NCI-H526 treated with DMSO at 0.1 percent for 48 hours (cell line): ENCODE measurements at places on chromosomes 1 and 21.

DNA sequence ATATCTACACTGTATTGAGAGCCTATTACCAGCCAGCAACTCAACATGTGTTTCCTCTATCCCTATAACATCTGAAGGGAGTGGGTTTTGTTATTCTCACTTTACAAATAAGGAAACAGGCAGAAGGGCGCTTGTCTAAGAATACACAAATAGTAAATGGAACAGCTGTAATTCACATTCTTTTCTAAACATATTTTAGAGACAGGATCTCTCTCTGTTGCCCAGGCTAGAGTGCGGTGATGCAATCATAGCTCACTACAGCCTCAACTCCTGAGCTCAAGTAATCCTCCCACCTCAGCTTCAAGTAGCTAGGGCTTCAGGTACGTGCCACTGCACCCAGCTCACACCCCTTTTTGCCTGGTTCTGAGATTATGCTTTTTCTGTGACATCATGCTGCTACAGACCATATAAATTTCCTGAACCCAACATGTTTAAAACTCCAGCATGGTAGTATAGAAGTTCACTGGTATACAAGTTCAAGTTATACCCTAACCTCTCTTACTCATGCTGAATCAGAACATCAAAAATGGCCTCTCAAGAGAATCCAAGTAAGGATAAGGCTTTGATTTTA lies 8.6 kb upstream of the TACSTD2 start:
- no peak for DNase-seq

GRCh38 chr1:232018231-232019025 lies 391.8 kb downstream of the DISC1 start:
- no peak for DNase-seq

DNA sequence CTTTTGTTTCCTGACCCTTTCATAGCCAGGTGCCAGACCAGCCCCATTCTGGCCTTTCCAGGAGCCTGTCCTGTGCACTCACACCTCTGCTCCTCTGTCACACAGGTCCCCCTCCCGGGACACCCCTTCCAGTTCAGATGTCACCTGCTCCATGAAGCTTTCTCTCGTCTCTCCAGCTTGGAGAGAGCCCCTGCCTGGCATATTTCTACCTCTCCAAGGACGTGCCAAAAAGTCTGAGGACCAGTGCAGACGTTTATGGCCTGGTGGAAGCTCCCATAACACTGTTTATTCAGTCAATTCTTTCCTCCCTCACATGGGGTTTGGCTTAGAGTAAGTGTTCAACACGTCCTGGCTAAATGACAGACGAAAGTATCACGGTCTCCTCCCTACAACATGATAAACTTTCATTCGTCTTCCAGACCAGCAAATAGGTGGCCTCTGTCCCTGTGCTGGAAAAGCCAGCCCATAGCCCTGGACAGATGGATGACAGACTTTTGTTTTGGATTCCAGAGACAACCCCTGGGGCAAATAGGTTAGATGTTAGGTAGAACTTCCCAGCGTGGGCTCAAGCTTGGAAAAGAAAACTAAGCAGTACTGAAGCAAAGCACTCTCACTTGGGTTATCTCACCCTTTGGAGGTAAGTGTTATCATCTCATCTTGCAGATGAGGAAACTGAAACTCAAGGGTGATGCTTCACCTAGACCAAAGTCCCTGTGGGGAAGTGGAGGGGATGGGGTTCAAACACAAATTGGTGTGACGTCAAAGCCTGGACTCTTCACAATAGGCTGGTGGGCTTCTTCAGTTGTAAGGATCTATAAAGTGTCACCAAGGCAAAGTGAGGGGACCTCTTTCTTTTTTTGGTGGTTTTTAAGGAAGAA lies 52.9 kb upstream of the ECE1 start:
- no peak for DNase-seq

DNA sequence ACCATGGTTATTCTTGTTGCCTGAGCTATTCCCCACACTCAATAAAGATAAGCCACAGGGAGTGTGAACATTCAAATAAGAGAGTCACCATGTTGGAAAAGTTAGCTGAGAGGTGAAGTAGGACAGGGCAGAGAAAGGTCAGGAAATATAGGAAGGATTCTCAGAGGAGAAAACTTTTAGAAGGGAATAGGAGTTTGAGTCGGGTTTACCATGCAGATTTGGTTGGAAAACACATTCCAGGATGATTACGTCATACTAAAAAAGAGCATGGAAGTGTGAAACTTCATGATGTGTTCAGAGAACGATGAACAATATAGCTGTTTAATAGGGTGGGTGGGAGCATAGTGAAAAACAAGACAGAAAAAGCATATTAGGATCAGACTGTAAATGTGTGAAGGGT lies 1125.3 kb upstream of the ADGRL2 start:
- no peak for DNase-seq

DNA sequence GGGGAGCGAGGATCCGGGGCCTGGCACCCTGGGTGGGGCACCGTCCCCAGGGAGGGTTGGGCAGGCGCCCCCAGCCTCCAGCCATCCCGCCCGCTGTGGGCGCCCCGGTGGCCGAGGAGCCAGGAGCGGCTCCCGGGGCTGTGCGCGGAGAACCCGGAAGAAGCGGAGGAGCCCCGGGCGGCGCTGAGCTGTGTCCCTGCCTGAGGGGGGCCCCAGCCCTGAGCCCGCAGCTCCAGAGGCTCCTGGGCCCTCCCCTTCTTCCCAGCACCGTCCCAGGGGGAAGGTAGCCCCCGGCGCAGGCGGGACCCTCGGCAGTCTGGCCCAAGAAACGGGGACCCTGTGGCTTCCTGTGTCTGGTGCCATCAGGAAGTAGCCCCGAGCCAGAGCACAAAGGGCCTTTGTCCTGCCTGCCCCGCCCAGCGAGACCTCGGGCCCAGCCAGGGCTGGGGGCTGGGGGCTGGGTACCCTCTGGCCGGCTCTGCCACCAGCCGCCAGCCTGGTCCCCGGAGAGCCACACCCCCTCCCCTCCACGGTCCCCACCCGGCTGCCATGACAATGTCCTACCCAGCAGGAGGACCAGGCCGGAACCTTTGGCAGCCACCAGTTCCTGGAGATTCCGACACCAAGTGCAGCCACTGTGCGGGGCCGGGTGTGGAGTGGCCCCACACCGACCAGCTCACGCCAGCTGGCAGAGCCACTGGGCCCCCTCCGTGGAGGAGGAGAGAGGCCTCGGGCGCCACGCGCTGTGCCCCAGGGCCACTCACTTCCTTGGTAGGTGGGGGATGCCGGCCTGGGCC lies 15.6 kb upstream of the TTLL10 start:
- peak; percentile 65 for DNase-seq

- no peak for DNase-seq
These were observed 2.7 kb downstream of the ZBED6 start for GRCh38 chr1:203797948-203798655.

GRCh38 chr21:26473471-26473870 lies 99.6 kb downstream of the CYYR1 start:
- no peak for DNase-seq

DNA sequence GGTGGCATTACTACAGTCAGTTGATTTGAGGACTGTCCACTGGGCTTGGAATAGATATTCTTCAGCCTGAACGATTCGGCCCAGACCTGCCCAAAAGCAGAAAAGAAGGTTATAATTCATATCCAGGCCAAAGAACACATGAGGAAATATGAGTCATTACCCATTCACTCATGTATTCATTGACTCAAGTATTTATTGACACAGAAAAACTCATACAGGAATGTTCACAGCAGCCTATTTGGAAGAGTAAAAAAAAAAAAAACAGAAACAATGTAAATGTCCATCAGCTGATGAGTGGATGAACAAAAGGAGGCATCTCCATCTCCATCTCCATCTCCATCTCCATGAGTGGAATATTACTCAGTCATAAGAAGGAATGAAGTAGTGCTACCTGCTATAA lies 15.9 kb downstream of the ZMYND12 start:
- no peak for DNase-seq

DNA sequence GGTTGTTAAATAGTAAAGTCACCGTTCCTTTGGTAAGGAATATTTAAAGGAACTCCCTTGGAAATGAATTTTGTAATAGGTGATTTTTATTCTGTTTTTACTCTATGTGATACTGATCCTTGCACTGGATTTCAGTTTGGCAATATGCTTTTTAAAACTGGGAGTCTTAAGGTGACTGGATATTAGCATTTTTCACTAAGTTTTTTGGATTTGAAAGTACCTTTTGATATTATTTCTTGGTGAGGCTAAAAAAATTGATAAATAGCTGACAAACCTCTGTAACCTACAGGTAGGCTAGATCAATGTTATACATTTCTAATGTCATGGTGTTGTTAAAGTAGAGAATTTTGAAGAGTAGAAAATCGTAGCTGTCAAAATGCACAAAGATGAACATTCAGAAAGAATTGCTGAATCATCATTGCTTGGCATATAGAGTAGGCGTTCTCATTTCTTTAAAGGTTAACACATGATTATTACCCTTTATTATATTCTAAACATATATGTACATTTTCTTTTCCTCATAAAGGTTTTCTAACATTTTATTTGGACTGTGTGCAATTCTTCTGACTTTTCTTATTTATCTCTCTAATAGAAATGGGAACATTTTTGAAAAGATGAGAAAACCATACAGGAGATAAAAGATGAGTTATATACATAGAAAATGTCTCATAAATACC lies 1.5 kb upstream of the DNAJB4 start:
- no peak for DNase-seq

DNA sequence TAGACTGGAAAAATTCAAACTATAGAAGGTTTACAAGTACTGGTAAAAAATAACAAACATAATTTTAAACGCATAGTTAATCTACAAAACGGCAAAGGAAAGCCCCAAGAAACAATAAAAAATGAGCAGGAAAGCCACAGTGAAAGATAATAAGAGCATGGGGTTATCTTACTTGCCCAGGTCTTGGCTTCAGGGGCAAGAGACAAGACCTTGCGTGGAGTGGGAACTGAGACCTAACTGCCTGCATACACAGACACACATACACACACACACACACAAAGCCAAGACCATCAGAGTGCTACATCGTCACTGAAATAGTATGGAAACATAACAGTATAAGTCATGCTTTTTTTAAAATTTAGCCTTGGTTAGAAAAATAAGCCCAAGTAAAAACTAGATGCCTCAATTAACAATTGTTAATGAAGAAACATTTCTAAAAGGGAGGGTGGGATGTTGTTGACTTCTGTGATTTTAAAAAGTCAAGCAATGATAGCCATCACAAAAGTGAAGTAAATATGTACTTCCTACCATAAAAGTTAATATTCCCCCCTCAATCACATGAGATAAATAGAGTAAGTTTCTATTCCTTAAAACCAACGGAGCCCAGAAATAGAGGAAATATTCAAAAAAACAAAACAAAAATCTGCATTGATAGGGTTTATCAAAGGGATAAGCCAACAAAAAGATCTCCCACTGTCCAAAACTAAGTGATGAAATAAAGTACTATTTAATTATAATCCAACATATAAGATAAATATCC lies 29.4 kb upstream of the CRP start:
- no peak for DNase-seq

DNA sequence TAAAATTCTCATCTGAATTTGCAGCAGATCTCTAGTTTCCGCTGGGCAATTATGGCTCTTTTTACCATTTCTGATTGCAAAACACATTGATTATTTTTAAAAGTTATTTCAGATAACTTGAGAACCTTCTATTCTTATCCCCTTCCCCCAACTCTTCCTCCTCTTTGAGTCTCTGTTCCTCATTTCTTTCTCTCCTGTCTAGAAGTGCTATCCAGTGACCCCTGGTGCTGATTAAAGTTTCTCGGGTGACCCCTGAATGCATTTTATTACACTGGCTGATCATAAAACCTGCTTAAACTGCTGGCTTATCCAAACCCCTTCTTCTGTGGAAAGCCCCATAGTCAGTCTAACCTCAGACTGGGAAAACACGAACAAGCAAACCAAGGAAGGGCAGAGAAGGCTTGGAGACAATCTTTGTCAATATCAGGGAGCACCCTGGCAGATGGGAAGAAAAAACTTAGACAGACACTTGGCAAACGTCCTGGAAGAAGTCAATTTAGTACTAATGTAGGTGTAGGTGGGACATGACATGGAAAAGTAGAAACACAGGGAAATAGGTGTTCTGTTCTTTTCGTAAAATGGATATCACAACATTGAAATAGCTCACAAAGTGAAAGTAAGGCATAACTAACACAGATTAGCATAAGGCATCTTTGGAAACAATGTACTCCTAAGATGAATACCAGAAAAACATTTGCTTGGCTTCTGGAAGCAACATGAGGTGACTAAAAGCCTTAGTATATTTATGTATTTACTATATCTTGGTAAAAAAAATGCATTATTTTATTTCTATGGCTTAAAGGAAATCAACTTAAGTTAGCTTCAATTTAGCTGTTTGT lies 61.4 kb downstream of the GORAB start:
- DNase-seq: no peak

- no peak for DNase-seq
These were observed 65.9 kb downstream of the CLIC6 start for GRCh38 chr21:34734696-34735095.

DNA sequence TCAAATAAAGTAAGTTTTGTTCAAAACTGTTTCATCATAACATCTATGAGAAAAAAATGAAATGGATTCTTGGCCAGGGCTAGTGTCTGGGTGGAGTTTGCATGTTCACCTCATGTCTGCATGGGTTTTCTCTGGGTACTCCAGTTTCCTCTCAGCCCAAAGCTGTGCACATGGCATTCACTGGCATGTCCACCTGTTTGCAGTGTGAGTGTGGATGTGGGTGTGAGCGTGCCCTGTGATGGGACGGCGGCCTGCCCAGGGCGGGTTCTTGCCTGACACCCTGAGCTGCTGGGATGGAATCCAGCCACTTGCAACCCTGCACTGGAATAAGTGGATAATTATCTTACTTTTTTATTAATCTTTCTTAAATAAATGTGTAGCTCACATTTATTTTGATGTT lies 185.5 kb downstream of the RYR2 start:
- DNase-seq: no peak

GRCh38 chr1:2134621-2135307 lies 59.8 kb downstream of the FAAP20 start:
- DNase-seq: peak; percentile 27

GRCh38 chr1:160636076-160636475 lies 10.8 kb downstream of the SLAMF1 start:
- DNase-seq: no peak

DNA sequence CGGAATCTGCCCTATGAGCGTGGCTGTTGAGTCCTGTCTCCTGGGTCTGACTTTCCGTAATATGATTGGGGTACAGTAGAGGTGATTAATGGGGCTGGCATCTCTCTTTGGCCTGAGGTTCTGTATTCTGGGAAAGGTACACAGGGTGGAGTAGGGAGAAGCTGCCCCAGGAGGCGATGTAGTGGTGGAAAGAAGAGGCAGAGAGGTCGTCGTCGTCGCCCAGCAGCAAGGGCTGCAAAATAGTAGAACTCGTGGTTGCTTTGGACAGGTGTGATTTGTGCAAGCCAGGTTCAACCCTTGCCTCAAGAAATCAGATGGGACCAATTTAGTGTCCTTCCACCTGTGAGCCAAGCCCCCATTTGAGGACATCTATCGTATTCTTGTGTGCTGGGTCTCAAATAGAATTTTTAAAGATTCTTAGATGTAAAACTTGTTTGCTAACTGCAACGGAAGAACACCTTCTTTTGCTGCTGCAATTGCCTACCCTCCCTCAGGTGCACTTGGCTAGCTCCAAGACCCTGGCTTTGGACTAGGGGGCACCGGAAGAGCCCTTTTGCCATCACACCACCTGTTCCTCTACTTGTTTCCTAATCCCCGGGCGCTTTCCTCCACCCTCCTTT lies 1.3 kb upstream of the HMGN2 start:
- no peak for DNase-seq

- DNase-seq: no peak
These were observed 9.0 kb downstream of the A3GALT2 start for GRCh38 chr1:33311706-33312412.
